ENCODE measurements at places on chromosomes 1 and 21.

DNA sequence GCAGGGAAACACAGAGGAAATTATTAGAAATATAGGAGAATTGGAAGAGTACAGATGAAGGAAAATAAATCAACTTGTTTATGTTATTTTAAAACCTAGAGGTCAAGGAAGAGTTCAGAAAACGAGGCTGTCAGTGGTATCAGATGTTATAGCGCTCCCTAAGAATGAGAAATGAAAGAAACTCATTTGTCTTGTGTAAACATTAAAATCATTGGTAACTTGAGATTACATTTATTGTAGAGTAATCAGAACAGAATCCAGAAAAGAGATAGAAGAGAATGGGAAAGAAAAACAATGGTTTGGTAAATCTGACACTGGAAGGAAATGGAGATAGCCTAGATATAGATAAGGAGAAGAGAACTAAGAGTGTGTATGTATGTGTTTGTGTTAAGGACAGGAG, 106.4 kb downstream of the ATF6 start:
- no peak for DNase-seq

- no peak for DNase-seq
These were observed 80.1 kb downstream of the BACH1 start for GRCh38 chr21:29378832-29379231.

DNA sequence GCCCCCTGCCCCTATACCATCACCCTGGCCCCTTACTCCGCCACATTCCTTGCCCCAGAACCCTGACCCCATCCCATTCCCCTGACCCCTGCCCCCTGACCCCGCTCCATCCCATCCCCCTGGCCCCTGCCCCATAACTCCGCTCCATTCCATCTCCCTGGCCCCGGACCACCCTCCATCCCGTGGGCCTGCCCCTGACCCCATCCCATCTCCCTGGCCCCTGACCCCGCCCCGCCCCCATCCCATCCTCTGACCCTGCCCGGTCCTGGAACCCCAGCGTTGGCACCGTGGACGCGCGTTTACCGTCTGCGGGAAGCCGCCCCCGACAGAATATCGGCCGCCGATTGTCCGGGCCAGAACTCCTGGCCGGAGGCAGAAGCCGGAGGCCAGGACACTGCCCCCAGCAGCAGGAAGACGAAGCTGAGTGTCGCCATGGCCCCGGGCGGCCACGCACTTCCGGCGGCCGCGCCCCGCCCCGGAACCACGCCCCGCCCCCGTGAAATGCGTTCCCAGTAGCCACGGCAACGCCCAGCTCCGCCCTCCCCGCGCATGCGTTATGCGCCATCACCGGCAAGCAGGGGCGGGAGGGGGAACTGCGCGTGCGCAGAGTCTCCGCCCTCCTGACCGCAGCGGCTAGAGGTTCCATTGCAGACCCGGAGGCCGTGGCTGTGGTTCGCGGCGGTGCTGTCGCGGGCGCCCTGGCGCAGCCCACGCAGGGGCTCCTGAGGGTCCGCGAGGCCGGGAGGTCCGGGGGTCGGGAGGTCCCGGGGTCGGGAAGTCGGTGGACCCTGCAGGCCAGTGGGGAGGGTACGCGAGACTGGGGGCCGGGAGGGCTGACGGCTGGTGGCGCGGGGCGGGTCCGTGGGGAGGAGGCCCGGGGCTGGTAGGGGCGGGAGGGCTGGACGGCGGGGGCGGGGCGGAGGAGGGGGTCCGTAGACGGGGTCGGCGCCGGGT, at the start of gene POFUT2:
TSS of gene POFUT2 (minus strand) at position 458 of the 954 bp plus-strand sequence. CDS start at position 434, 24 bp downstream.
- DNase-seq = no peak

GRCh38 chr1:168591641-168592250, 15.3 kb downstream of the XCL1 start:
- no peak for DNase-seq

GRCh38 chr1:200337831-200338230, 72.0 kb downstream of the ZNF281 start:
- no peak for DNase-seq

GRCh38 chr1:113676524-113676923, 82.8 kb downstream of the PHTF1 start:
- DNase-seq = no peak

- DNase-seq = no peak
These were observed 6.2 kb downstream of the SIM2 start for GRCh38 chr21:36704958-36705678.

- no peak for DNase-seq
These were observed 1.6 kb downstream of the CD53 start for GRCh38 chr1:110874324-110875215.

DNA sequence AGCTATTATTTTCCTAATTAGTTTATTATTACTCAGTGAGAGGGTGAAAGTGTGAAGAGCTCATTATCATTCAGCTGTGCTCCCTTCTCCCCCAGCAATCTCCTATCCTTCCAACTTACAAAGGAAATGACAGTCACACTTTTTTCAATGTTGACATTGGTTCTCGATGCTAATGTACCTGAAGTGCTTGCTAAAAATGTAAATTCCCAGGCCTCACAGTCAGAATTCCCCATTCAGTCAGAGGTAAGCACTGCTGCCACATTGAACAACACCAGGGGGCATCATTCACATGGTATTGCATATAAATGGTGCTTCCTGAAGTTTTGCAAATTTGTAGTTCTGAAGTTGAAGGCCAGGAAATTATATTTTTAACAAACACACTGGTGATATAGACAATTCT, 132.7 kb upstream of the FOXD3 start:
- DNase-seq = no peak

Measured in GM04503 (cell line).